ENCODE measurements at places on chromosomes 1 and 21.

- DNase-seq, result no peak
These were observed 39.3 kb downstream of the TBX15 start for GRCh38 chr1:118948846-118949245.

- peak; percentile 74 for DNase-seq
These were observed 5.4 kb upstream of the DISP3 start for GRCh38 chr1:11473491-11474034.

- no peak for DNase-seq
These were observed 33.1 kb upstream of the EXOSC10 start for GRCh38 chr1:11132563-11133293.

- no peak for DNase-seq
These were observed 11.9 kb downstream of the PRXL2B start for GRCh38 chr1:2598329-2598931.

GRCh38 chr1:41673378-41673777, 188.9 kb upstream of the EDN2 start:
- DNase-seq, result no peak

- DNase-seq, result peak; percentile 62
These were observed 3.7 kb upstream of the SDE2 start for GRCh38 chr1:226002667-226003501.

DNA sequence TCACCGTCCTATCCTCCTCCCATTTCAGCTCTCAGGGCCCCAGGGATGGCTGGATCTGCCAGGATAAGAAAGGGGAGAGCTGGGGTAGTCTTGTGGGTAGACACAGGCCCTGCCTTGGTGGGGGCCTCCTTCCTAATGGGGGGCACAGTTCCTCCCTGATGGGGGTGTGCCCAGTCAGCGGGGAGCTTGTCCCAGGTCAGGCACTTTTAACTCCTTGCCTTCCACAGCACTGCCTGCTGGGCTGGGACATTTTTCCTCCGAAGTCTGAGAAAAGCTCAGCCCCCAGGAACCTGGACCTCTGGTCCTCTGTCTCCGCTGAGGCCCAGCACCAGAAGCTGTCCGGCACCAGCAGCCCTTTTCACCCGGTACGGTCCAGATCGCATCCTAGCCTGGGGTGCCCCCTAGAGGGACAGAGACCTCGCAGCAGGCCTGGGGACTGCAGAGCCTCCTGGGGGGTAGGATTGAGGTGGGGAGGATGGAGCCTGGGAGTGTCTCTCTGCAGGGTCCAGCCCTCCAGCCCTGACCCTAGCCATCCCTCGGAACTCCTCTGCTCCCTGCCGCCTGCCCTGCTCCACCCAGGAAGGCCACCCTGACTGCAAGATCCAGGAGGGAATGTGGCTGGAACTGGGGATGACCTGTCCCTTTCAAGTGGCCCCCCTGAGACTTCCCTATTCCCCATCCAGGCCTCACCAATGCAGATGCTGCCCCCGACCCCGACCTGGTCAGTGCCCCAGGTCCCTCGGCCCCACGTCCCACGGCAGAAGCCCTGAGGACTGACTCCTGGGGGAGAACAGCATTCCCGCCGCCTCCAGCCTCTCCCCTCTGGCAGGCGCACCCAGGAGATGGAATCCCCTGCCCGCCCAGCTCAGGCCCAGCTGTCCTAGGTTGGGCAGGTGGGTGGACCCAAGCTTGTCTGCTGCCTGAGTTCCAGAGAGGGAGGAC, 12.0 kb downstream of the MIIP start:
- DNase-seq, result no peak

GRCh38 chr1:203278082-203278884, 27.0 kb upstream of the BTG2 start:
- no peak for DNase-seq

DNA sequence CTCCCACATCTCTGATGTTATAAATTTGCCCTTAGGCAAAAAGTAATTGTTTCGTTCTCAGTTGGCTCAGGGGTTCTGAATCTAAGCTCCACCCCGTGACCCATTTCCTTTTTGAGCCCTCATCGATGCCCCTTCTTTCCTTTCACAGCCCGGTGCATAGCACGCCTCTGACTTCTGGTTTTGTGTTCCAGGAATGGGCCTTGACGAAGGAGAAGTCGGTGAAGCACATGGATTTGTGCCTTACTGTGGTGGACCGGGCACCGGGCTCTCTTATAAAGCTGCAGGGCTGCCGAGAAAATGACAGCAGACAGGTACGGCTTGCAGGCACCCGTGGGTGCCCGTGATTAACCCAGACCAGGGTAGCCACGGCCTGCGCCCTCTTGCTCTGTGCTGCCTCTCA, 151.9 kb downstream of the PGBD5 start:
- no peak for DNase-seq

- DNase-seq, result no peak
These were observed 54.9 kb downstream of the MDM4 start for GRCh38 chr1:204571128-204571527.

GRCh38 chr1:29123053-29123886, 433 bp downstream of the TMEM200B start:
- peak; percentile 23 for DNase-seq

- no peak for DNase-seq
These were observed 16.8 kb downstream of the ATP2B4 start for GRCh38 chr1:203643213-203644045.

GRCh38 chr1:56435434-56436262, 143.7 kb downstream of the PLPP3 start:
- DNase-seq, result peak; percentile 75

- no peak for DNase-seq
These were observed 33.0 kb upstream of the GJB5 start for GRCh38 chr1:34721646-34722355.

GRCh38 chr1:182299728-182300616, 91.6 kb downstream of the GLUL start:
- no peak for DNase-seq

- DNase-seq, result no peak
These were observed 67.5 kb downstream of the PLXNA2 start for GRCh38 chr1:208176649-208177048.

DNA sequence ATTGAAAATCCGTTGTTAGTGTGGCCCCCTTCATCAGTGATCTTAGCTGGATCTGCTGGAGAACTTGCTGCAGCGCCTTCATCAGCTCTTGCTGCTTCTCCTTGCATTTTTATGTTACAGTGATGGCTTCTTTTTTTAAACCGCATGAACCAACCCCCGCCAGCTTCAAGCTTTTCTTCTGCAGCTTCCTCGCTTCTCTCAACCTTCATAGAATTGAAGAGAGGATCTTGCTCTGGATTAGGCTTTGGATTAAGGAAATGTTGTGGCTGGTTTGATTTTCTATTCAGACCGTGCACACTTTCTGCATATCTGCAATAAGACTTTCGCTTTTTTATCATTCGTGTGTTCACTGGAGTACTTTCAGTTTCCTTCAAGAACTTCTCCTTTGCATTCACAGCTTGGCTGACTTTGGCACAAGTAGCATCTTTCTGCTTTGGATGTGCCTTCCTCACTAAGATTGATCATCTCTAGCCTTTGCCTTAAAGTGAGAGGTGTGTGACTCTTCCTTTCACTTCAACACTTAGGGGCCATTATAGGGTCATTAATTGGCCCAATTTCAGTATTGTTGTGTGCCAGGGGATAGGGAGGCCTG, 13.1 kb downstream of the RNF187 start:
- no peak for DNase-seq

- DNase-seq, result no peak
These were observed 28.3 kb downstream of the VANGL2 start for GRCh38 chr1:160428655-160429054.

- DNase-seq, result no peak
These were observed 34.0 kb upstream of the HSD17B7 start for GRCh38 chr1:162756523-162756922.

- DNase-seq, result no peak
These were observed 4.1 kb upstream of the FCRL2 start for GRCh38 chr1:157781048-157781447.

DNA sequence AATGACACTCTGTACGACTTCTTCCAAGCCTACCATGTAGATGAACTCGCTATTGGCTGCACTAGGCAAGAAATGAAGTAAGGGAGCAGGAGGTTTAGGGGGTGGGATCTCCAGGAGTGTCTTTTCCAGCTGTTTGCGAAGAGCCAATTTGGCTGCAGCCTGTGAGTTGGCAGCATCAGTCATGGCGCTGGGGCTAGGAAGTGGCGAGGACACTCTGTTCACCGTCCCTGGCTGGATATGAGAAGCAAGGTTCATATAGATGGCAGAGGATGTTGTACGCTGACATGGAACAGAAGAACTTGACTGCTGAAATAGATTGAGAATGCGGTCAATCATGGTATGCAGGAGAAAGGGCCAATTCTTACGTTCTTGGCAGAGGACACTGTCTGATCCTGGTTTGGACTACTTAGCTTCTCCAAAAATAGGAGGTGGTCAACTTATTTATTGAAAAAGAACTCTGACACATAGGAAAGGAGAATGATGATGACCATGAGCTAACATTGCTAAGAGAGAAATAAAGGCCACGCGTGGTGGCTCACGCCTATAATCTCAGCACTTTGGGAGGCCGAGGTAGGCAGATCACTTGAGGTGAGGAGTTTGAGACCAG, 41.2 kb downstream of the SLC27A3 start:
- DNase-seq, result no peak

- peak; percentile 48 for DNase-seq
These were observed 1.8 kb downstream of the NPPA start for GRCh38 chr1:11845641-11846335.

Data from neuronal stem cell (in vitro differentiated cells).